ENCODE measurements at places on chromosomes 16 and 17. TPM values are rescaled to one million over a fixed set of nuclear protein-coding genes. Genes with fewer than 3 reads are reported as not detected.

The C1QTNF8 gene
- total RNA-seq: not detected

The CCDC200 gene
- 1.7 TPM for total RNA-seq

The KCNJ12 gene
- 0.19 TPM for total RNA-seq

The PDIA2 gene
- total RNA-seq: not detected

The MMP2 gene
- total RNA-seq: 0.43 TPM

The PPP1R27 gene
- not detected for total RNA-seq

The ACSM5 gene
- not detected for total RNA-seq

The HOXB1 gene
- total RNA-seq: not detected

The EPN3 gene
- total RNA-seq: not detected

The LPO gene
- 0.13 TPM for total RNA-seq

The UBB gene
- total RNA-seq: 564 TPM

The ZNF385C gene
- total RNA-seq: not detected

The VASN gene
- 0.24 TPM for total RNA-seq

The ZNF205 gene
- total RNA-seq: not detected

The WFDC1 gene
- total RNA-seq: not detected

The KRTAP3-1 gene
- total RNA-seq: not detected

The ENPP7 gene
- not detected for total RNA-seq

The ZG16B gene
- not detected for total RNA-seq

The ABCC11 gene
- total RNA-seq: 0.81 TPM

The CCL16 gene
- not detected for total RNA-seq

The DHRS7C gene
- not detected for total RNA-seq

The PNMT gene
- total RNA-seq: 0.89 TPM

The AANAT gene
- not detected for total RNA-seq

The CA5A gene
- not detected for total RNA-seq

The CAMTA2 gene
- total RNA-seq: 55.2 TPM

The TPSB2 gene
- total RNA-seq: not detected

The KRTAP4-3 gene
- total RNA-seq: not detected

The KRTAP4-6 gene
- not detected for total RNA-seq

The KPNA2 gene
- 50.1 TPM for total RNA-seq

The FSCN2 gene
- total RNA-seq: 0.70 TPM

The CCL8 gene
- not detected for total RNA-seq

The MT4 gene
- total RNA-seq: not detected

The DOC2B gene
- 0.27 TPM for total RNA-seq

The ATP2C2 gene
- not detected for total RNA-seq

The ZACN gene
- total RNA-seq: 0.27 TPM

The CLDN7 gene
- 3.8 TPM for total RNA-seq

The ARL5C gene
- not detected for total RNA-seq

The TMEM132E gene
- total RNA-seq: not detected

The TP53TG3D gene
- total RNA-seq: 0.65 TPM

The C16orf92 gene
- total RNA-seq: not detected

The CHTF18 gene
- total RNA-seq: 32.0 TPM
